BE2C (cell line): ENCODE measurements at places on chromosomes 5 and 9.

DNA sequence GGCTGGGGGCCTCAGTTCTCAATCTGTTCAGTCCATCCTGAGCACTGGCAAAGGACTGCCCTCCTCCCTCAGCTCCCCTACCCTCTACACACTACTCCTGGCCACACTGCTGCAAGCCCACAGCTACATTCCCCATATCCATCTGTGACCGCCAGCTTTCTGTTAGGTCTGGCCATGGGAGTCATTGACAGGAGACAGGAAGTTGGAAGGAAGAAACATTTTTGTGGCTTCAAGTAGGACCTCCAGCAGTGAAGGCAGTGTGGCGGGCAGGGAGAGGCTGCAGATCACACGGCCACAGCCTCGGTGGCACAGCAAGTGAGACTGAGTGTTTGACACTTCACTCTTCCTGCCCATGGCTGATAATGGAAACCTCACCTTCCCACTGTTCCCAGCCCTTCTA is 55.9 kb downstream of the SECISBP2 start:
- DNase-seq = no peak

DNA sequence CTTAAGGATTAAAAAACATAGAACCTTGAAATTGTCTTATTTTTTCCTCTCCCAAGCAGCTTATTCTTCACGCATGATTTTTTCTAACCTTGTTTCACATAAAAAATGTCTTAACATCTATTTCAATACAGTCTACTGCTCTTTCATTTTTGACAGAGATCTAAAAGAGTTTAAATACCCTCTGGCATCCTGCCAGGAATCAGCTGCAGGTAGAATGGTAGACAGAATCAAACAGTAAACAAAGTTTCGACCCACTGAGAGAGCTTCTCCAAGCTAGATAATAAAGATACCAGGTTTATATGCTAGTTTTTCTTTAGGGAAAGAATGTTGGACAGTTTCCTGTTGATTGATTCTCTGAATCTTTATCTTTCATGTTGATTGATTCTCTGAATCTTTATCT is 555.8 kb upstream of the CDH9 start:
- no peak for DNase-seq

DNA sequence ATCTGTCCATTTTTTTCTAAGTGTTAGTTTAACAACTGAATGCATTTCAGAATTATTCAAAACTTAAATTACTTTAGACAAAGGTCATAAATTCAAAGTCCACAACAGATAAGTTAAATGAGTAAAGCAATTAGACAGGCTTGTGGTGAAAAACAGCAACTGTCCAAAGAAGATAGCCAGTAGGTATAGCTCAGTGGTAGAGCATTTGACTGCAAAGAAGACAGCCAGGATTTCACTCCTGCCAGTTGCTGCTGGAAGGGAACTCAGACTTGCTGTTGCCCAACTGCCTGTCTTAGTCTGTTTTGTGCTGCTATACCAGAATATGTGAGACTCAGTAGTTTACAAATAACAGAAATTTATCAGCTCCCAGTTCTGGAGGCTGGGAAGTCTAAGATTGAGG is 10.0 kb downstream of the FANCC start:
- no peak for DNase-seq

GRCh38 chr9:14650596-14650995 is 42.6 kb downstream of the ZDHHC21 start:
- no peak for DNase-seq

DNA sequence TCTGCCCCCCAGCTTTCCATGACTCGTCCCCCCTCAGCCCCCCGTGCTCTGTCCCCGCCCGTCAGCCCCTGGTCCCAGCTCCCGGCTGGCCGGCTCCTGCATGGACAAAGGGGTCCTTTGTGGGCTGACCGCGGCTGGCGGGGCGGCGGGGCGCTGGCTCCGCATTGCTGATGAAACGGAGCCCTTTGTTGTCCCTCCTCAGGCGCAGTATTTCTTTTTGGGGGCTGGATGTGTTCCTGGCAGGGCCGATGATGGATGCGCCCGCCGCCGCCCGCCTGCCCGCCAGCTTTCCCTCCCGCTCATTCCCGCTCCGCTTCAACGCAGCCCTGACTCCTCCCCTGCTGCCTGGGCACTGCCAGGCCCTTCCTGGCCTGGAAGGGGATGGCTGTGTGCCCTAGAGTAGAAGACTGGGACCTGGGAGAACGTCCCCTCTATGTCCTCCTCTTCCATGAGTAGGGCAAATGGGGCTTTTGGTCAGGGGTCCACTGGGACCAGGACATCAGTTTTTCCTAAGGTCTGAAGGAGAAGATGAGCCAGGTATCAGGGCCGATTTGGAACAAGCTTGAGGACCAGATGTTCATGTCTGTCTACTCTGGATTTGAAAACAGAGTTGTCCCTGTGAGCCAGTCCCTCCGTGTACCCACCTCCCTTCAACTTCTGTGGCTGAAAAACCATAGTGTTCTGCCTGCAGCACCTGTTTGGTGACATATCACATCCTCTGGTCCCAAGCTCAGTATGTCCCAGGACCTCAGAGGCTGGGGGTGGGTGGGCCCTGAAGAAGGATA is 29.0 kb downstream of the CXXC5 start:
- peak; percentile 48 for DNase-seq

DNA sequence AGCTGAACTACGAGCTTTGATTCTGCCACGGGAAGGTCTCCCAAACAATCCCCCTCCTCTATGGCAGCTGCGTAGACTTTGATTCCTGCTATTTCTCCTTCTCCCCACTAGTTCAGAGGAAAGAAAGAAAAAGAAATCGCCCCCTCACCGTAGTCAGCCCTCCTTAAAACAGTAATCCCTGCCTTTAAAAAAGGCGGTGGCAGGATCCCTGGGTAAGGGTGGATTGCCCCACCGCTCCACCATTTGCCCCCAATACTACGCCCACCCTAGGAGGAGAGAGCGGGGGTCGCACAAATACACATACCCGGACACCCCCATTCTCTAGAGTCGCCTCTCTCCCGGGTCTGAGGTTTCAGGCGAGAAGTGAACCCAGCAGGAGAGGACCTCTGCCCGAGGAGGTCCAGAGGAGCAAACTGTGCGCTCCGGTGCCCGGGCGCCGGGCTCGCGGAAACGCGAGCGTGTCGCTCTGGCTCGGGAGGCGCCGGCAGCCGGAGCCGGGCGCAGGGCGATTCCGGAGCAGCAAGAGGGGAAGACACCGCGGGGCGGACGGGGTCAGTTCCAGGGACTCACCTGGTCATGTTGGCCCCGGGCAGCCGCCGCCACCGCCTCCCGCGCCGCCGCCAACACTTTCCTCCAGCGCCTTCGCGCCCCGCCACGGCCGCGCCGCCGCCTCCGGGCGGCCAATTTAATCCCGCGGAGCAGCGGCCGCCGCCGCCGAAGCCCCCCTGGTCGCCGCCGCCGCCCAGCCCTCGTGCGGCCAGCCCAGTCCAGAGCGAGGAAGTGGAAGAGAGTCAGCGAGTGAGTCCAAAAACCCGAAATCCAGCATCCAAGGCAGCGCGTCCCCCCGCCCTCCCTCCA is 1057.7 kb upstream of the DMAC1 start:
- peak; percentile 14 for DNase-seq

GRCh38 chr5:2511126-2511525 is 240.4 kb downstream of the IRX2 start:
- DNase-seq = no peak

GRCh38 chr9:82191082-82191770 is 202.7 kb downstream of the SPATA31D1 start:
- no peak for DNase-seq

DNA sequence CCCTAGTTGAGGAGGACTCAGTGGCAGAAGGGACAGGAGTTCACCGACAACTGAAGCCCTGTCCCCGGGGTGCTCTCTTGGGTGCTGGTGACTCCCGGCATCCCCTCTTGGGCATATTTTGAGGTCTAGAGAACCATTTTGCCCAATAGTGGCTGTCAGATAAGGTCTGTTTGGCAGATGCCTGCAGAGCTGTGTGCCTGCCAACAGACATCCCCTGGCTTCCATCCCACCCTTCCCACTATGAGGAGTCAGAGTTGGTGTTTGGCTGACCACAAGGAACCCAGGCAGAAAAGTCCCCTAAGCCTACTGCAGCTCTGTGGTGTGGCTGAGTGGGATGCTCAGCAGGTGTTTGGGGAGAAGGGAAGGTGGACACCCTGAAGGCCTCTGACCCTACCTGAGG is 207.0 kb downstream of the AUH start:
- no peak for DNase-seq

DNA sequence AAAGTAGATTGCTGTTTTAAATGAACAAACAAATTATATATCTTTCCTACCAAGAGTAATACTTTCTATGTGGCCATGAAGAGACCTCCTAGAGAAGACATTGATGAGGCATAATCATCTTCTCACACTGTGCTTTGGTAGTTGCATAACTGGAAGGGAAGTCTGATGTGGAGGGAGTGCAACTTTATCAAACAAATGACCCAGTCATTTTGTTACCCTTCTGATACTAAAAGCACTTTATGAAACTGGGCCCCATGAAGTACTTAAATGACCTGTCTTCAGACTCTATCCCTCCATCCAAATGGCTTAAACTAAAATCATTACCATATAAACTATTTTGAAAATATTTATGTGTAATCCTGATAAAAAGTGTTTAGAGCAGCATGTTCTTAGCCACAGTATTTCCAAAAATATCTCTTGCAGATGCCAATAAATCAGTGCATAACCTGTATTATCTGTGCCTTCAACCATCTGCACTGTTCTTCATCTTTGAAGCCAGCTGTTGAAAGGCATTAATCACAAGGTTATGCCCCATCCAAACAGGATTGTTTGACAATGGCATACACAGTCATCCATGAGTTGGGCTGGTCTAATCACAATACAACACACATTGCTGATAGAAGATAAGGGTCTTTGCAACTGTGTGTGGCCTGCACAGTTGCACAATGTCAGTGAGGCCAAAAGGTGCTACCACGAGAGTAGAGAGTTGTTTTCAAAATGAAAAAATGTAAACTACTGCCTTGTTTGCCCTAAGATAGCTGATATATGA is 31.9 kb upstream of the MIER3 start:
- DNase-seq = no peak

- no peak for DNase-seq
These were observed 50.8 kb downstream of the PLCXD3 start for GRCh38 chr5:41459557-41459956.

- no peak for DNase-seq
These were observed 168.3 kb downstream of the GABBR2 start for GRCh38 chr9:98540476-98540875.

GRCh38 chr9:1659363-1659690 is 355.8 kb upstream of the SMARCA2 start:
- DNase-seq = no peak

DNA sequence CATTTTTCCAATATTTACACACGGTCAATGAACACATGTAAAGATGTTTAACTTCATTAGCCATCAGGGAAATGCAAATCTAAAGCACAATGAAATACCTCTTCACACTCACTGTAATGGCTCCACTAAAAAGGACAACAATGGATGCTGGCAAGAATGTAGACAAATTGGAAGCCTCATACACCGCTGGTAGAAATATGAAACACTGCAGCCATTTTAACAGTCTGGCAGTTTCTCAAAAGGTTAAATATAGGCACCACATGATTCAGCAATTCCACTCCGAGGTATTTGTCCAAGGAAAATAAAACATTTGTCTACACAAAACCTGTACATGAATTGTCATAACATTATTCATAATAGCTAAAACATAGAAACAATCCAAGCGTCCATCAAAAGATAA is 20.0 kb downstream of the RNF145 start:
- DNase-seq = no peak

- DNase-seq = no peak
These were observed 188.1 kb upstream of the PTGER4 start for GRCh38 chr5:40491644-40492043.

DNA sequence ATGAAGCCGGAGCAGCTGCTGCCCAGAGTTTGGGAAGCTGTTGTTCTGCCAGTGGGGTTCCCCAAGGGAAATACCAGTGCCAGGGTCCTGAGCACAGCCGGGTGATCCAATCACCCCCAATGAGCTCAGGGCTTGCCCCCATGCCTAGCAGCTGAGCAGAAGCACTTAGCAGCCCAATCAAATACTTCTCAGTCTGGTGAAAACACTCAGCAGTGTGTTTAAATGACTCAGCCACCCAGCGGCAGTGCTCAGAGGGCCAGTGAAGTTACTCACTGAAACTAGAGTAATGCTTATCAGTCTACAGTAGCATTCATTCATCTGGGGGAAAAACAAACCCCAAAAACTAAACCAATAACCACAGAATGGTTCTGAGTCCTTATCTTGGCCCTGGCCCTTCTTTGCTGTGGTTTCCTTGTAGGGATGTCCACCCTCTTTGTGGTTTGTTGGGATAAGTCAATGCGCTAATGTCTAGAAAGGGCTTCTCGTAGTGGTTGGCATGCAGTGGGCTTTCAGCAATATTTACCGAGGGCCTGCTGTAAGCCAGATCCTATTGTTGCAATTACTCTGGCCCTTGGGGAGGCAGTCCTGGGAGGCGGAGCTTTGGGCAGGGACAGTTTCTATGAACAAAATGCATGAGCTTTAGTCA is 43.1 kb downstream of the LHX2 start:
- DNase-seq = no peak

DNA sequence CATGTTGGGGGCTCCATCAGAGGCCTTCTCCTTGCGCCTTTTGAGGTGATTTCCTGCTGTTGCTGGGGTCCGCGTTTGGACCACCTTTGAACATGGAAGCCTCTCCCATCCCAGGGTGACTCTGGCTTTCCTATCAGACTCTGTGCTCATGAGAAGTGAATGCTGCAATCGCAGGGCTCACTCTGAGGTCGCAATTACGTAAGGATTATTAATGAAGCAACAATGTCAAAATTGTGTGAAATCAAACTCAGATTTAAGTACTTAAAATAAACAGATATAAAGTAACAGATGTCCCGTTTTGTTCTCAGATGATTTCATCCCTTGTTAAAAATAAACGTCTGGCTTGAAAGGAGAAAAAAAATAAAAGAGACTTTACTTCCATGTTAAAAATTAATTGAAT is 634.2 kb downstream of the BNC2 start:
- no peak for DNase-seq

DNA sequence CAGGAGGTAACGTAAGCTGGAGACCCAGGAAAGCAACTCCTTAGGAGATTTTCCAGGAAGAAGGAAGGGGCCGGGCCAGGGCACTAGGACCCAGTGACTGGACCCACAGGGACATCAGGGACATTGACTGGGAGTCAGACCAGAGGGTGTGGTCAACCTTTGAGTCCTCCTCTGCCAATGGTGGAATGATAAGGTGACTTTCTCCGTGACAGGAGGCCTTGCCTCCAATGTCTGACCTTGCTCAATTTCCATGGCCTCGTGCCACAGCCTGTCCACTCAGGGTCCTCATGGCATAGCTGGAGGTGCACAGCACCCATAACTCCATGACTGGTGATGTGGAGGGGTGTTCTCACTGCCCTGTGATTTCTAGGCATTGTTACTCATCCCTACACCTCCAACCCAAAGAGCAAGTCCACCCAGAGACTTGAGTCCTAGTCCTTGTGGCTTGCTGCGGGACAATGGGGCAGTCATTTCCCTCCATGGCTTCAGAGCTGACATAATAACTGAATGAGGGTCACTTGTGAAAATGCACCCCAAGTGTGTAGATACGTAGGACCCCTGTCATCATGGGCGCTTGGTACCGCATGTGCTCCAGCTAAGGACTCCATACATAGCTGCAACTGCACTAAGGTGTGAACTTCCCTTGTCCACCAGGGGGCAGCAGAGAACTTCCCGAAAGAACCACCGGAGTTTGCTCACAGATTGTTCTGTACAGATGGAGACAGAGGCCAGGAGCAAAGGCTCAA is 4.1 kb upstream of the AMBP start:
- DNase-seq = peak; percentile 88

GRCh38 chr9:79600466-79600865 is 28.7 kb downstream of the TLE4 start:
- DNase-seq = no peak
